ENCODE measurements at places on chromosomes 16 and 17.

GRCh38 chr16:89034971-89035668 is 58.1 kb upstream of the CBFA2T3 start:
- no peak for DNase-seq

DNA sequence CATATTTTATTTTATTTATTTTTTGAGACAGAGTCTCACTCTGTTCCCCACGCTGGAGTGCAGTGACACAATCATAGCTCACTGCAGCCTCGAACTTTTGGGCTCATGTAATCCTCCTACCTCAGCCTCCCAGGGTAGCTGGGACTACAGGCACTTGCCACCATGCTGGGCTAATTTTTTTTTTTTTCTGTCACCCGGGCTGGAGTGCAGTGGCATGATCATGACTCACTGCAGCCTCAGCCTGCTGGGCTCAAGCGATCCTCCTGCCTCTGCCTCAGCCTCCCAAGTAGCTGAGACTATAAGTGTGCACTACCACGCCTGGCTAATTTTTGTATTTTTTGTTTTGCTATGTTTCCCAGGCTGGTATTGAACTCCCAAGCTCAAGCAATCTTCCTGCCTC is 17.1 kb downstream of the UNC45B start:
- no peak for DNase-seq

GRCh38 chr17:48128400-48128799 is 20.8 kb downstream of the SNX11 start:
- DNase-seq: no peak

DNA sequence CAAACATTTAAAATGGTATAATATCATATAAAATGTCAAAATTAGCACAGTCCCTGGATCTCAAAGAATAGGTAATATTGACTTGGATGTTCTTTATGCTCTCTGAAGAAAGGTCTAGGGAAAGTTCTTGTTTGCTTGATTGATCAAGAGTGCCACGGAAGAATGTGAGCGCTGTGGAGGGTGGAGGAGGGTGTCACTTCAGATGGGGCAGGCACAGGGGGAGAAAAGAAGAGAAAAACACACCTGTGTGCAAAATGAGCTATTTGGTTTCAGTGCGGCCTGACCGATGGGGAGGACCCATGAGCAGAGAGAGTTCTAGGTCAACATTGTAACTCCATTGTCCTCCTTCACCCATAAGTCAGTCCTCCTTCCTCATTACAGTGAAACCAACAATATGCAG is 8.8 kb upstream of the VPS4A start:
- DNase-seq: no peak

GRCh38 chr16:64507240-64508024 is 614.4 kb downstream of the CDH11 start:
- DNase-seq: no peak

DNA sequence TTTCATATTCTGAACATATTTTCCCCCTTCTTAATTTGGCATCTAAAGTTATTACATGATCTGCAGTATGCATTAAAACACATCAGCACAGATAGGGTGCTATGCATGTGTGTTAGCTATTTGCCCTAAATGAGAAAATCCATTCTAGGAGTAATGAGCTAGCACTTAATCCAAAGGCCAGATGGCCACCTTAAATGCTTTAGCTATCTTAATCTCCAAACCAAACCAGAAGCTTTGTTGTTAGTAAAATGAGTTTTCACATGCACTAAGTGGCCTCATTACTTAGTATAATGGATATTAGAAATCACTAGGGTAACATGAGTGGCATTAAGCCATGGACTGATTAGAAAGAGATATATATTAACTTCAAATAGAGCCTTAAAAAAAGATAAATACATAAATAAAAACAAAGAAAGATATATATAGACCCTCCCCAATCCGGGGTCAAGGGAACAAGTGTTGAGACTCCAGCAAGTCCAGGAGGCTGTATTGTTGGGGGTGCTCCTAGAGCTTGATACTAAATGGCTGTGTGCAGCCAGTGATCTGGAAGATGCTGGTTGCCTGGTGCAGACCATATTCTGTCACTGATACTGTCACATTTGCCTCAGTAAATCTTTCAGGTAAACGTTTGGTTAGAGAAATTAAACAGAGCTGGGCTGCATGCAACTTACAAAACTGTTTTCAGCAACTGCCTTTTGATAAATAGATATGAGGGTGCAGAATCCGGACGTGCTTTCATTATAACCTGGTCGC is 67.3 kb downstream of the MYH10 start:
- DNase-seq: no peak

- DNase-seq: peak; percentile 74
These were observed 13.4 kb upstream of the PLLP start for GRCh38 chr16:57297856-57298255.

Data from activated CD8-positive, alpha-beta T cell treated with anti-CD3 and anti-CD28 coated beads, Interleukin-2, amount 10 ng/mL, durations not matched to agents 7 days and 5 days (primary cell).